ENCODE measurements at places on chromosomes 6 and 20.

GRCh38 chr20:4371623-4372251, 350.0 kb upstream of the PRND start:
- no peak for DNase-seq

DNA sequence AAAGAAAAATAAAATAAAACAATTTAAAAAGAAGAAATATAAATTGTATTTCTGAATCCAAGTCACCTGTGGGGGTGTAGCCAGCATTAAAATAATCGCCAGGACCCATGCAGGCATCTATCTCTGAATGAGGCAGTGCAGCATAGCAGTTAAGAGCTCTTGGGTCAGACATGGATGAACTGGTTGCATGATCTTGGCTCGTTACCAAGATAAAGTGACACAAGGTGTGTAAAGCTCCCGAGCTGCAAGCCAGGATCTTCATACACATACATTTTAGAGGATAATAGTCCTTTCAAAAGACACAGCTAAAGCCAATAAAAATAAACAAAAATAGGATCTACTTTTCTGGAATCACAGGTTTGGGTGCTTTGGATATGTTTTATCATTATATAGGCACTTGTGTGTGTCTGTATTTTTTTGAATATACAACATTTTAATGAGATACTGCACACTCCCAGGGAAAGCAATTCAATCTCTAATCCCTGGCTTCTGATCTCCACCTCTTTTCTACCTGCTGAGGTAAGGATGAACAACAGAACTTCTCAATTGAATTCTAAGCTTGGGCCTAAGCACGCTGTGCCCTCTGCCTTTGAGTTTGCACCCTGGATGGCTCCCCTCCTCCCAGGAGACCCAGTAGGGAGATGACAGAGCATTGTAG, 8.9 kb downstream of the TRIM10 start:
- no peak for DNase-seq

DNA sequence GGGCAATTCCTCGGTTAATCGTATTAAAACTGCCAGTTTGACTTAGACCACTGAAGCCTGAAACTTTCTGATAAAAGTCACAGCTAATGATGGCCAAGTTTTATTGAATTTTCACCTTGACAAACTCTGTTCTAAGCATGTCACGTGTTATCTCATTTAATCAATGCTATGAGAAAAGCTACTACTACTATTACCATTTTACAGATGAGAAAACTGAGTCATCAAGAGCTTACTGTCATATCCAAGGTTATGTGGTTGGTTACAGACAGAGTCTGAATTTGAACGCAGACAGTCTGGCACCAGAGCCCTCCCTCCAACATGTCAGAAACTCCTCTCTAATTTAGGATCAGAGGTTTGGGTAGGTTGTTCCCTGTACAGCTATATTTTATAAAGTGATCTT, 4.3 kb downstream of the FAXC start:
- DNase-seq, result no peak

GRCh38 chr6:6469074-6469473, 119.4 kb upstream of the LY86 start:
- no peak for DNase-seq

GRCh38 chr6:33414592-33415271, 3.2 kb downstream of the CUTA start:
- no peak for DNase-seq

DNA sequence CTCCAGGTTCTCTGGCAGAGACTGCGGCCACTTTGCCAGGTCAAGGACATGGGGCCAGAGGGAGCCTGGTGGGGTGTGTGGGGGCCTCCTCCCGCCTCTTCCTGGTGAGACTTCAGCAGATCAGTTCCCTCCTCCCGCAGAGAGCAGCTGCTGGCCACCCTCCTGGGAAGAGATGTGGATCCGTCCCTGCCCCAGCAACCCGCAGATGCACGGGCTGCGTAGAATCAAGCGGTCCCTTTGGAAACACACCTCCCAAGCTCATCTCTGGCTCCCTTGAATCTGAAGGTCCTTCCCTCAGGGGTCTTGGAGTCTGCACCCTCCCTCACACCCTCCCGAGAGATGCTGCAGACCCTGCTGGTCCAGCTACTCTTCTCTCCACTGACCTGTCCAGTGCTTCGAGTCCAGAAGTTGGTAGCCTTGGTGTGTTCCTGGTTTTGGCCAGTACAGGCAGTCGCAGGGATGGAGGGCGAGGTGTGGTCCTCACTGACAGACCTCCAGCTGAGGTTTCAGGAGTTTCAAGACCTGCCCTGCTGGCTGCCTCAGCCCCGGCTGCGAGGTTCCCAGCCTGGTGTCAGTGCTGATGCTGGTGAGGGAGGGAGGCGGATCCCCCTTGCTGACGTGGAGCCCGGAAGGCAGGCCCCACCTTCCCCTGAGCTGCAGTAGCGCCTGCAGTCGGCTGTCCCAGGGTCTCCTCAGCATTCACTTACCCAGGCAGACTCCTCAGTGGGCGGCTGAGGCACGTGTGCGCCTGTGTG, at the start of gene NPBWR2:
NPBWR2 (minus strand) TSS at position 585 of the 755 bp plus-strand sequence. CDS start 734 bp downstream, outside the sequence.
- DNase-seq, result peak; percentile 33

DNA sequence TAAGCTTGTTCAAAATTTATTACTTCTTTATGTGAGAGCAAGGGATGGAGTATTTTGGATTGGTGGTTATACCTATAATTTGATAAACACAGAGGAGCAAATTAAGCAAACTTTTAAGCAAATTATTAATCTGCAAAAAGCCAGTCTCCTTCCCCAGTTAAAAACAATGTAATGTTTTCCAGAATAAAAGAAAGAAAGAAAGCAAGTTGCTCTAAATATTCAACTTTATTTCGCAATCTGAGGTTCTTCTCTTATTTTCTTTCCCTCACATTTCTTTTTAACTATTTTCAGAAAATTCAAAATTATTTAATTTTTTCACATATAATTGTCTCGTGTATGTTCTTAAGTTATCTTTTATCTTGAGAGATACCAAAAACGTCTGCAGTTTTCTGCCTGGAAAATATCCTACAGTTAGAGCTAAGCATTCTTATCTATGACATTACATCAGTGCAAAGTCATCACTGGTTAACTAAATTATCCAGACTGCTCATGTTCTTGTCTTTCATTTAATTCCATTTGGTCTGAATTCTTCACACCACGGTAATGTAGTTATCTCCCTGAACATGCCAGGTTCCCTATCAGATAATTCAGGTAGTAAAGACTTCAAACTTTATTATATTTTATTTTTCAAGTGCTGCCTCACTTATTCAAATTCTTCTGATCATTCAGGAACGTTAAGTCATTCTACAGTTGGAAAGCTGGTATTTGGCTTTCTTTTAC, 3.3 kb upstream of the CNKSR3 start:
- no peak for DNase-seq

DNA sequence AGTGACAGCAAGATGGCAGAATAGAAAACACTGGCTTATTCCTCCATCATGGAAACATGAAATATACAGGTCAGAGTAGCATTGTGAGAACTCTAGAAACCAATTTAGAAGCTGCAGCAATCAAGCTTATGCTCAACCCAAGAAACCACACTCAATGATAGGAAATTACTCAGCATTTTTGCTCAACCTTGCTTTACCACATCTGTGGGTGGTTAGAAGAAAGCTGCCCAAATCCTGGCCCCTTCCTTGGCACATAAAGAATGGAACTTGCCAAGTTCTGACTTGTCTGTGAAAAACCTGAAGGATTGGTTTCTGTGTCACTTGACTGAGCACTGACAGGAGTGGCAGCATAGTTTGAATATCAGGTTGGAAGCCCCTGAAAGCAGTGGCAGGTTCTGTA, 108.0 kb upstream of the MOCS1 start:
- no peak for DNase-seq

DNA sequence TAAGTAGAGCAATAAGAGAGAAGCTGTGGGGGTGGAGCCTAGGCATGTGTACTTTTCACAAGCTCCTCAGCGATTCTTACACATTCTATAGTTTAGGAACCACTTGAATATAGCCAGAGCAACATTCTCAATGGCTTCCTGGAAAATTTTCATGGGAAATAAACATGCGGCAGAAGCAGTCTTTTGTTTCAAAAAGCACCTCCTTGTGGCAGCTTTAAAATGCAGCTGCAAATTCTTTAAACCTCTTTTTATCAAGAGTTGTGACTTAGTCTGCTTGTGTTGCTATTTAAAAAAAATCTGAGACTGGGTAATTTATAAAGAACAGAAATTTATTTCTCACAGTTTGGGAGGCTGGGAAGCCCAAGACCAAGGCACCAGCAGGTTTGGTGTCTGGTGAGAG, 23.8 kb downstream of the NKX2-2 start:
- DNase-seq, result no peak

DNA sequence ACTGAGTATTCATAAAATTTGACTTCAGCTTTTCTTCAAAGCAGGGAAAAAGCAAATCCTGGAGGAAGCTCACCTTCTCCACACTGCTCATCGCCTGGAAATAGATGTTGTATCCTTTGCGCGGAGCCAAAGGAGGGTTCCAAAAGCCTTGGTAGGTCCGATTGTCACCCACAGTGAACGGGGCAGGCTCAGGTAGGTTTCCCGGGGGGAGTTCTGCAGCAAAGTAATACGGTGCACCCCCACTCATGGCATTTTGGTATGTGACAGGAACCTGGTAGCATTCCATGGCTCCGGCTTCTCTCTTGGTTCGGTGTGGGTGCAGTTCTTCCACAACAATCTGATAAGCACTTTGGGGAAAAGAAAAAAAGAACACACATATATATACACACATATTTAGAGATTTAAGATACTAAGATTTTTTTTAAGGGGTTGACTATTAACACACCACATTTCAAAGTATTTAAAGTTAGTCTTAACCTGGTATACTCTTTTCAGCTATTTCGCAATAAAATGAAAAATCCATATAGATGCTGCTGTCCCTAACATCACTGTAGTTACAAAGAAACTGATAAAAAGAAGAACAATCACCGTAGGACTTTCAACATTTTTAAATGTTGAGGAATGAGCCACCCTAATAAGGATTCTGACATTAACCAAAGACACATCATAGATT, 166.7 kb upstream of the THEMIS start:
- DNase-seq, result no peak

GRCh38 chr6:25024821-25025220, 89.1 kb upstream of the RIPOR2 start:
- DNase-seq, result no peak

DNA sequence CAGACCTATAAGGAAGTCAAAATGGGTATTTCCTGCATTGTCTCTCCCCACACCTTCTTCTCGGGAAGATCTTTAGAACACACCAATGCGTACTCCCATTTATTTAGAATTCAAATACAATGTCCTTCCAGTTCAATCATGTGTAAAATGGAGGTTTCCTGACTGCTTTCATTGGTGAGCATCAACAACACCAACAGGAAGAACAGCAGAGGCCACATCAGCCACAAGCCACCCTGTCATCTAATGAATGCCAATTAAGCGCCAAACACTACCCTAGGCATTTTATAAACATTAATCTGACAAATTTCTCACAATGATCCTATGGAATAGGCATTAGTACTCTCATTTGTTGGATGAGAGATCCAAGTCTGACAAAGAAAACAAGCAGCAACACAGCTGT, 68.4 kb upstream of the SMLR1 start:
- DNase-seq, result no peak

- DNase-seq, result no peak
Observed at GRCh38 chr6:75296811-75297779, 12.5 kb upstream of the TMEM30A start.

- DNase-seq, result no peak
Observed at GRCh38 chr20:62940875-62941274, 2.9 kb downstream of the GID8 start.

- no peak for DNase-seq
Observed at GRCh38 chr20:17961587-17961940, 7.0 kb downstream of the SNX5 start.

- DNase-seq, result no peak
Observed at GRCh38 chr6:5045416-5045815, 39.7 kb upstream of the PPP1R3G start.

GRCh38 chr20:46787991-46788762, 78.7 kb downstream of the SLC2A10 start:
- no peak for DNase-seq

GRCh38 chr6:30557683-30557981, 537 bp downstream of the PRR3 start:
- peak; percentile 59 for DNase-seq

- DNase-seq, result peak; percentile 27
Observed at GRCh38 chr6:151325075-151326050, 66.0 kb downstream of the ZBTB2 start.

GRCh38 chr6:89843070-89843469, 13.4 kb downstream of the CASP8AP2 start:
- DNase-seq, result no peak

GRCh38 chr20:45752746-45753145, 30.6 kb downstream of the SPINT4 start:
- no peak for DNase-seq

DNA sequence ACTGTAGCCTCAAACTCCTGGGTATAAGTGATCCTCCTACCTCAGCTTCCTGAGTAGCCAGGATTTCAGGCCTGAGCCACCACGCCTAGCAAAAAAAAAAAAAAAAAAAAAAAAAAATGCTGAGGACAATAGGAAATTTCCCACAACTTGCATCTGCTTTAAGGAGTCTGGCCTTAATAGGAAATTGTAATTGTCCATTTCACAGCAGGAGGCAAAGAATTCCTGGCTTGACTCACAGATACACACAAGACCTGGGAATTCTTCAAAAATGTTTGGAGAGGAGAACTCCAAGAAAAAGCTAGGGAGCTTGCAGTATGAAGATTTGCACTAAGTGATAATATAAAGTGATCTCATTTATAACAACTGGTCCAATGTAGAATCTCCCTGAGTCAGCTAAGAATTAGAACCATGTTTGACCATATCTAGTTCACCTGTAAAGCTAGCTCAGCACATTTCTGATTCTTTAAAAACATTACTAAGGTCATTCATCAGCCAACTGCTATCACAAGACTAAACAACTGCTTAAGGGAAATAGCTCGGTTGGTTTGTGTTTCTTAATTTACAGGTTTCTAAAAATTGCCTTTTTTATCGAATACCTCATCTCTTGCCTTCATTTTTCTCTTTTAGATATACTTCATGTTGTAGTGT, 80.2 kb upstream of the SLC2A12 start:
- DNase-seq, result no peak

- DNase-seq, result no peak
Observed at GRCh38 chr20:53337390-53338101, 256.1 kb downstream of the ZNF217 start.

All from activated CD8-positive, alpha-beta memory T cell treated with anti-CD3 and anti-CD28 coated beads, Interleukin-2, amount 50 U/mL, for 4 hours (primary cell).